ENCODE measurements at places on chromosomes 2 and 18.

DNA sequence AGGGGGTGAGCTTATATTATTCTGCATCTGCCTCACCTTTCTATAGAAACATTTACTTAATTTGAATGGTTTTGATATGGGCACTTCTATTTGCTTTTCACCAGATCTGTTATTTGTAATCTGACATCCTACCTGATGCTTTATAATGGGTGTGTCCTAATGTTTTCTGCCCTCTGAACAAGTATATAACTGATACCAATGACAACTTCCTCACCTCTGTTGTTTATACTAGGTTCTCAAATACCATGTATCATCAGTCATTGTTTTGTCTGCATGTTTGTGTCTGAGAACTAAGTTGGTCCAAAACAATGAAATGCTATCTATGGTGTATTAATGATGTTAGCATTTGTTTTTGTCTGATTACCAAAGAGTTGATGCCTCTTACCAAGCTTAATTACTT is 45.8 kb downstream of the ITGA6 start:
- DNase-seq, result no peak

DNA sequence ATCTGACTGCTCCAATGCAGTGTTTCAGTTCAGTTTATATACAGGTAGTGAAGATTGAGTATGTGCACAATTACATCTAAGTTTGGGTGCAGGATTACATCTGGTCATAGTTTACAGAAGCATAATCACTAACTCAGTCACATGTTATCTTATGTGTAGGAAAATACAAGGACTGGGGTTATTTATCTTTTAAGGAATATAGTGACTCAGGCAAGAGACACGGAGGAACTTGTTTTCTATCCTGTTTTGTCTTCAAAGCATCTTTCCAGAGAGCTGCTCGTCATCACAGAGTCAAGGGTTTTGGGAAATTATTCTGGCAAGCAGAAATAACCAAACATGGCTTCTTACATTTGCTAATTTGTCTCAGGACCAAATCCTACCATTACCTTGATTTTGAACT is 1371.5 kb upstream of the TMEFF2 start:
- DNase-seq, result no peak

- no peak for DNase-seq
These were observed 36.9 kb downstream of the ST8SIA3 start for GRCh38 chr18:57389271-57389670.

DNA sequence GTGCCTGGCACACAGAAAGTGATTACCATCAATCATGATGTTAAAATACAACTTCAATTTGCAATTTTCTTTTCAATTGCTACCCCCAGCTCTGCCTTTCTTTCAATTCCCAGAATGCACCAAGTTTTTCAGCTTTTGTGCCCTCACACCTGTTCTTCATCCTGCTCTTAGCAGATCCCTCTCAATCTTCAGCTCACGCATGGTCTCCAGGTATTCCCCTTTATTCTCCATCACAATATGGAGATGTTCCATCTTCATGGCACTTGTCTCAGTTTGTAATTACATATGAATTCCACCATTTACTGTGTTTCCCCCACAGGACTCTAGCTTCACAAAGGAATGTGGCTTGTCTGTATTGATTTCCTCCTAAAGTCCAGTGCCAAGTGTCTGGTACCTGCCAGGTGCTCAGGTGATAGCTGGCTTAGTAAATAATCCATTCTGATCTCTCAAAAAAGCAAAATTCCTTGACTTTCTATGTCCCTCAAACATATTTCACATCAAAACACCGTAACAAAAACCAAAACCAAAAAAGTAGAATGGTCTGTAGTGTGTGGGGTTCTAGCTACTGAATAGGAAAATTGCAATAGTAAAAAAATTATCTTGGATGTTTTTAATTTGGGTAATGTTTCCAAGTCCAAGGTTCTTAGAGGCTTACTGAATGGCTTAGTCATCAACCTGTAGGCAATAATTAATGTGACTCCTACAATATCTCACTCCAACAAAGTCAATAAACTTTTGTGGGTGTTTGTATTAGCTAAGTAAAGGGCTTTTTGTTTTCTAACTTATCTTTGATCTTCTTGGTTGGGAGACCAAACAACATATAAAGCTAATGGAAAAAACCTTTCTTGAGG is 2.9 kb upstream of the INSIG2 start:
- DNase-seq, result no peak

DNA sequence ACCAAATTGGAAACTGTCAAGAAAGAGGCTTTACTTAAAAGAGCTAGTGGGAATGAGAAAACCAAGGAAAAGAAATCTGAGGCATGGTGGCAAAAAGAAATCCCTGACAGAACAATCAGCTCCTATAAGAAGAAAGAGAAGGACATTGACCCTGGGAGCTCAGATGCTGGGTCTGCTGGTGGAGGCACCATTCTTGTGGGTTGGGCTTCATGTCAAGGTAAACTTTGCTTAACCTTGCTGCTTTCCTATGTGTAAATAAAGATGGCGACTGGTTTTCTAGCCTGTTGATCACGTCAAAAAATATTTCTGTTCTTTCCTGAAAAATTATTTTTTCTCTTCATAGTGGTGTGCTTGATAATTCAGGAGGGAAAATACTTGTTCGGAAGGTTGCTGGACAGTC is 58.1 kb downstream of the VIT start:
- DNase-seq, result no peak

DNA sequence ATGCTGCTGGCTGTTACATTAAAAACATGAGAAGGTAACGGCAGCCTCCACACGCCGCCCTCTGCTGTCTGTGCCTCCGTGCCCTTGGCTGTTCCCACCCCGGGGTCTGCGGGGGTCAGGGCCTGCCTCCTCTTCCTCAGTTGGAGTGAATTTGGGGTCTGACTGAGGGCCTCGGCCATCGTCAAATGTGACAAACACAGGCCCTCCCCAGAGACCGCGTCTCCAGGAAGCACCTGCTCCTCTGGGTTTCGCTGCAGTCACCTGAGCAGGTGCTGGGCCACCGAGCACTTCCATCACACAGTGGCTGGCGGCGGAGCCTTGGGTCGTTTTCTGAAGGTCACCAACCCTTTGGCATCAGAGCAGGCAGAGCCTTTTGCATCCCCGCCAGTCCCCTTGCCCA is 70.9 kb downstream of the NFATC1 start:
- DNase-seq, result no peak

- DNase-seq, result no peak
These were observed 181.6 kb upstream of the HS6ST1 start for GRCh38 chr2:128500138-128500800.

- no peak for DNase-seq
These were observed 46.6 kb downstream of the CCDC138 start for GRCh38 chr2:108833219-108833618.

DNA sequence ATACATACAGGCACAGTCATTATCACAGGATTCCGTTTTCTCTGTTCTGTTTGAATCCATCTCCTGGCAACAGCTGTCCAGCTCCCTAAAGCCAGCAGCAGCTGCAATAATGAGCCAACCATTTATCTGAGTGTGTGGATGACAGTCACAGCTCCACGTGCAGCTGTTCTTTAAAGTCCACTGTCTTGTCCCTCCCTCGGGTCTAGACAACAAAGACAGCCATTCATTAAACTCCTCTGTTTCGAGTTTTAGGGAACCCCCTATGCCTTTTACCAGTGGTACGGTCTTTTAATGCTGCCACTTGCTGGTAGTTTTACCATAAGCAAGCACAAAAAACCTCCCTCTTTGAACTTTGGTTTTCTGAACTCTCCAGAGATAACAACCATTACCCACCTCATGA is 16.0 kb upstream of the MSGN1 start:
- DNase-seq, result no peak

- DNase-seq, result no peak
These were observed 36.9 kb downstream of the RAPH1 start for GRCh38 chr2:203498161-203498560.

GRCh38 chr2:230762317-230762896 is 49.8 kb downstream of the CAB39 start:
- DNase-seq, result no peak

GRCh38 chr2:119549241-119549640 is 5.0 kb downstream of the CFAP221 start:
- no peak for DNase-seq

GRCh38 chr2:63668000-63668399 is 79.2 kb downstream of the MDH1 start:
- DNase-seq, result no peak

- DNase-seq, result no peak
These were observed 55.3 kb downstream of the G6PC2 start for GRCh38 chr2:168956392-168956791.

- no peak for DNase-seq
These were observed 421.3 kb upstream of the NXPH2 start for GRCh38 chr2:139201516-139201915.

DNA sequence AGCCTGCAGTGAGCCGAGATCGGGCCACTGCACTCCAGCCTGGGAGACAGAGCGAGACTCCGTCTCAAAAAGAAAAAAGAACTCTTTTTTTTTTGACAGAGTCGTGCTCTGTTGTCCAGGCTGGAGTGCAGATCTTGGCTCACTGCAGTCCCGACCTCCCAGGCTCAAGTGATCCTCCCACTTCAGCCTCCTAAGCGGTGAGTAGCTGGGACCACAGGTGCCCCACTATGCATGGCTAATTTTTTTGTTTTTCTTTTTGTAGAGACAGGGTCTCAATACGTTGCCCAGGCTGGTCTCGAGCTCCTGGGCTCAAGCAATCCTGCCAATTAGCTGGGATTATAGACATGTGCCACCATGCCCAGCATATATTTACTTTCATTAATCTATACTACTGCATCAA is 12.5 kb upstream of the INO80D start:
- DNase-seq, result no peak

GRCh38 chr18:7338846-7339245 is 108.0 kb downstream of the LRRC30 start:
- no peak for DNase-seq

DNA sequence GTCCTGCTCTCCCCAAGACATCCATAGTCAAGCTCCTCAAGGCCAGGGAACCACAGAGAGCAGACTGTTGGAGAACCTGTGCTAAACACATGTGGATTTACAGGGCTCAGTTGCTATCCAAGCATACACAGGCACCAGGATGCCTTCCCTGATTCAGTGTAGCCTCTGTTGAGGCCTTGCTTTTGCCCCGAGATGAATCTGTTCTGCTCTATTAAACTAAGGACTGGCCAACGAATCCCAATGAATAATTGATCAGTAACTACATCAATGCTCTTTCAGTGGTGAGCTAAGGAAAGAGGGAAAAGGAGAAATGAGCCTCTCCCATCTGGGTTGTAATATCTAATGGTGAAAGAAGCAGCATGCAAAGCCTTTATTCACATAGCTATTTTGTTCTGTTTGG is 58.7 kb upstream of the SPTBN1 start:
- DNase-seq, result no peak

DNA sequence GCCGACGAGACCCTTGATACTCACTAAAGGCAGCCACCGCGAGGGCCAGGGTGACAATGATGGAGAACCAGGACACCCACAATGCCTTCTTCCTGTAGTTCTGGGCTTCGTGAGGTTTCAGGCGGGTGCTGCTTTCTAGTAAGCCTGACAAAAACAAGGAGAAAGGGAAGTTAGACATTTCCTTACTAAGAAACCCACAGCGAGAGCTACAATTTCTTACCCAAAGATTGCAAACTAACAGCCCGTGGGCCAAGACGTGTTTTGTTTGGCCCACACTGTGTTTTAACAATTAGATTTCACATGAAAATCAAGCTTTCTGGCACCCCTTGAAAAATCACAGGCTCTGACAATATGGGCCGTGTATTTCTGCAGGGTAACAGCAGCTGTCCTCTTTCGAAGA is 5.6 kb downstream of the TMEM163 start:
- no peak for DNase-seq

DNA sequence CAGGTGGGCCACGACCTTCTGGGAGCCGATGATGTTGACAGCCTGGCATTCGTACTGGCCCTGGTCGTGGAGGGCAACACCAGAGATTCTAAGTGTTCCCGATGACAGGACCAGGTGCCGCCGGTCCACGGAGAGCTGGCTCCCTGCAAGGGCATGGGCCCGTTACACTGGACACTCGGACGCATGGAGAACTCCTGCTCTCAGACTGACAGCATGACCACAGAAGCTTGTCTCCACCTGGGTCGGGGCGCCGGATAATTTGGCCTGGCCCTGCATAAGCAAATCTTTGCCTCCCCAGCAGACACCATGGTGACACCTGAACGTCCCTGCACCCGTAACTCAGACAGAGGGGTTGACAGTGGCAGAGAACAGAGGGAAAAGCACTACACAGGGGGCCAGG is 80.7 kb downstream of the PXDN start:
- no peak for DNase-seq

GRCh38 chr2:234496055-234496834 is 636 bp downstream of the ARL4C start:
- DNase-seq, result no peak

GRCh38 chr2:188813857-188814256 is 160.3 kb upstream of the COL3A1 start:
- DNase-seq, result no peak

DNA sequence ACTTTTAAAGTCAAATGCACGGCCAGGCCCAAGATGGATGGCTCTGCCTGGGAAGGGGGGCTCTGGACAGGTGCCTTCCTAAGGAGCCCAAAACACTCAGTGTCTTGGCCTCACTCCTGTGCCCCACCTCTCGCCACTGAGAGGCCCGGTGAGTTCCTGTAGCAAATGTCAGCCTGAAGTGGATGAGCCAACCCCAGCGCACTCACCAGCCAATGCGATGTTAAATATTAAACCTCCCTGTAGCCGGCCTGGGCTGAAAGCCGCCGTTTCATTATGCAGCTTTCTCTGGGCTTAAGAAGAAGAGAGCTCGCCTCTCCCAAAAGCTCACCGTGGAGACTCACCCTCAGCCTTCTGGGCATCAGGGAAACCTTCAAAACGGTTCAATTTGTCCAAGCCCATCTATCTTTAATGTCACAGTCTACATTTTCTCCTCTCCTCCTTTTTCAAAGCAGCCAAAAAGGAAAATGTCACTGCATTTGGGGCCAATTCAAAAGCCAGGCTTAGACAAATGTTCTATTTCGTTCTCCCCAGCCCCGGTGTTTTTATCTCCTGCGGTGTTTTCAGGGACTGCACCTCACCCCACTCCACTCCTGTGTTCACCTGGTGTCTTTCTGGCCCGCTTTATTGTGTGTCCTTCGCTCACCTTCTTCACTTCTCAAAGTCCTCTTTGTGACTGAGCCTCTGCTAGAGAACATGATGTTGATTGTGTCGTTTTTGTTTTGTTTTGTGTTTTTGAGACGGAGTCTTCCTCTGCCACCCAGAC is 124.0 kb downstream of the NRP2 start:
- DNase-seq, result no peak

DNA sequence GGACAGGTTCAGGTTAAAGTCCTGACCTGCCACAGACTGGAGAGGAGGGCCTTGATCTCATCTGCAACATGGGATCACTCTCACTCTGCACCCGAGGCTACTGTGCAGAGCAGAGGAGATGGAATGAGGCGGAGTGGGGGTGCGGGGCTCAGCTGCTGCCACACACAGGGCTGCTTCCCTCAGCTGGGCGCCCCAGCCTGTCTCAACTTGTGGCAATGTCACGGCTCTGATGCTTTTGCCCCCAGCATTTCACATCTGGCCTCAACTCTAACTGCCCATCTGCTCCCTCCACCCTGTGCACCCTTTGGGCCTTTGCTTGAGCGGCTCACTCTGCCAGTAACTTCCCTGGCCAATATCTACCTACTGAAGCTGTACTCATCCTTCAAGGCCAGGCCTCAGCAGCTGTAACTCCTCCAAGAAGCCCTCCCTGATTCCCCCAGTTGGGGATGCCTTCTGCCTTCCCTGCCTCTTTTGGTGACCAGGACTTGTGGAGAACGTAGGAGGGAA is 70.3 kb downstream of the POLR1A start:
- DNase-seq, result no peak
